IPS DF 19.7 (cell line): ENCODE measurements at places on chromosomes 2 and 18.

DNA sequence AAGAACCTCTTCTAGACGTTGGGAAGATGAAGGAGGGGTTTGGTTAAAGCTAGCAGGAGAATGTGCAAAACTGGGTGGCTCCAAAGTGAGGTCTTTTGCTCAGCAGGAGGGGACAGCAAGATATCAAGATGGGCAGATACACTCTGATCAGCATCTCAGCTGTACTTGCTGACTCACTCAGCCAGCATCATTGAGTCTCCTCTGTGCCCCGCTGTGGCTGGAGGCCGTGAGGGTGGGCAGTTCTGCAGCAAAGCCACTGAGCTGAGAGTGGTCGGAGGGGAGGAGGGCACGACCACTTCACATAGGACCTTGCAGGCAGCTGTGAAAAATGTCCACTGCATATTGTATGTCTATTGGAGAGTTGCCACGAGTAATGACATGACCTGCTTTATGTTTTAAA, 152.0 kb downstream of the CAPN13 start:
- DNase-seq = no peak

DNA sequence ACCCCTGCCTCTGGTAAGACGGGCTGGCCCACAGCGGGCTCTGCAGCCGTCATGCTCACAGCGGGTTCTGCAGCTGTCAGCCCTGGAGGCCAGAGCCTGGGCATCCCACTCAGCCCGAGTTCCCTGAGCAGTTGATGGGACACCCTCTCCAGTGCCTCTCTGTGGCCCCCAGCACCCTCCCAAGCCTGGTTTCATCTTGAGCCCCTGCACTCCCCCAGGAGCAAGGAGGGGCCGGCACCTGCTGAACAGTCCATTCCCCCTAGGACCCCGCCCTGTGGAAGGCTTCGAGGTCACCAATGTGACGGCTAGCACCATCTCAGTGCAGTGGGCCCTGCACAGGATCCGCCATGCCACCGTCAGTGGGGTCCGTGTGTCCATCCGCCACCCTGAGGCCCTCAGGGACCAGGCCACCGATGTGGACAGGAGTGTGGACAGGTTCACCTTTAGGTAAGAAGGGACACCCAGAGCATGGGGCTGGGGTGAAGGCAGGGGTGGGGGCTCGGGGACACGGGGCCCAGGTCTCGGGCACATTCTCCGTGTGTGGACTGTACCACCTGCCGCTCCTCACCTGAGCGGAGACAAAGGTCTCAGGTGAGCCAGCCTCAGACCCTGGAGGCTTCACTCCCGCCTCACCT, 34.5 kb downstream of the MTERF4 start:
- DNase-seq = no peak

GRCh38 chr2:65032019-65032975, 23.9 kb upstream of the CEP68 start:
- DNase-seq = no peak

DNA sequence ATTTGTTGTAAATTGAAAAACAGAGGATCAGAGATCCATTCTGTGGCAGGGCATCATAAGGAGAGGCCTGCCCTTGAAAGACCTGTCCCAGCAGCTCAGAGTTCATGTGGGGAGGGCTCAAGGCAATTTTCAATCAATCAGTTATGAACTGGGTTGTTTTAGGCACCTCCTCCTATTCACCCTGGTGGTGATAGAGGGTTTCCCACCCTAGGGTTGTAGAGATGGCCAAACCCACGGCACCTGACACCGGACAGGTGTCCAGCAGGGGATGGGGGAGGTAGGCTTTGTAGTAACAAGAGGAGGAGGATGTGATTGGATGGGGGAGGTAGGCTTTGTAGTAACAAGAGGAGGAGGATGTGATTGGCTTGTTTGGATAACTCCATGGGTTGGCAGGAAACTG, 205.7 kb downstream of the SOCS6 start:
- no peak for DNase-seq

GRCh38 chr2:3450385-3451010, 68.8 kb downstream of the ADI1 start:
- no peak for DNase-seq

- DNase-seq = no peak
These were observed 236.5 kb upstream of the NT5C1B start for GRCh38 chr2:18825838-18826237.

DNA sequence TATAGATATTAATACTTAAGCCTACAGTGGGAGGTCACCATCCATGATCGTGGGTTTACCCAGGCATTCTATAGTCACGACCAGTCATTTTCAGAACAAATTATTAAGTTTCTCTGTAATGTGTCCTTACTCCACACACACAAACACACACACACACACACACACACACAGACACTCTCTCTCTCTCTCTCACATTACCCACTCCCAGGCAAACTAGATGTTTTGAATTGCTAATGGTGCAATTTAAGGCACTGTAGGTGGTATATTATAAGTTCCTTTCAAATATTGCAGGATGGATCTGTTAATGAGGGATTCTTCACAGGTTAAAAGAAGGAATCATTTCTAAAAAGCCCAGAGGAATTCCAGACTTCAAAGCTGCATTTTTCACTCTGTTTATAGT, 657.8 kb downstream of the MBD2 start:
- DNase-seq = peak; percentile 40

DNA sequence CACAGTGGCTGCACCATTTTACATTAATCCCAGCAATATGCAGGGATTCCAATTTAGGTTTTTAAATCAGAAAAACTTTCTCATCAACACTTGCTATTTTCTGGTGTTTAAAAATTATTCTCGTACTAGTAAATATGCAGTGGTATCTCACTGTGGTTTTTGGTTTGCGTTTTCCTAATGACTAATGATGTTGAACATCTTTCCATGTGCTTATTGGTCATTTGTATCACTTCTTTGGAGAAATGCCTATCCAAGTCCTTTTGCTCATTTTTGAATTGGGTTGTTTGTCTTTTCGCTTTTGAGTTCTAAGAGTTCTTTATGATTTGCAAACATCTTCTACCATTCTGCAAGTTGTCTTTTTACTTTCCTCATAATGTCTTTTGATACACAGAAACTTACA, 62.1 kb upstream of the TCF7L1 start:
- DNase-seq = no peak

DNA sequence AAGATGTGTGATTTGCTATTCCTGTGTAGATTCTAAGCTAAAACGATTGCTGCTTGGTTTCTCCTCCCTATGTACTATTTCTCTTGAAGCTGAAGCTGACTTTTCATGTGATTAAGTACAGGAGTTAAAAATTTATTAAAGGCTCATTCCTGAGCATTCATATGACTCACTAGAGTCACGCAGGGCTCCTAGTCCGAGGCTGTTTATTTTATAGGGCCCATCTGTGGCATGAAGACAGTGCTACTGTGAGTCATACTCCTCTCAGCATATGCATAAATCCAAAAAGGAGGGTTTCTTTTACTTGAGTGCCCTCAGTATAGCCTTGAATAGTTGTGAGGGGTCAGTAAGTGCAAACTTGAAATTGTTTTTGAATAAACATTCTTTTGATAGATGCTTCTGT, 378.8 kb downstream of the PTPRM start:
- DNase-seq = no peak

DNA sequence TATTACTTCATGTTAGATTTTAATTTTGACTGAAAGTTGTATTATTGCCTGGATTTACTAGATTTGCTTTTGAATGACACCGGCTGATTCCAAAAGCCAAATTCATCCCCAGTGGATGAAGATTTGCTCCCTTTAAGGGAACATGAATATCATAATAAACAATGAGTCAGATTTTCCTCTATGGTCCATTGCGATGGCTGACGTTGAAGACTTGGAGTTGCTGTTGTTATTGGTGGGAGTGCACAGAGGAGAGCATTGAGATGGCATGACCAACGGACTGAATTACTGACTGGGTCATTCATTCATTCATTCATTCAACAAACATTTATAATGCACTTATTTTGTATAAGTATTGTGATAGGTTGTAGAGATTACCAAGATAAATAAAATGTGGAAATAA, 33.4 kb upstream of the LYPD1 start:
- no peak for DNase-seq

DNA sequence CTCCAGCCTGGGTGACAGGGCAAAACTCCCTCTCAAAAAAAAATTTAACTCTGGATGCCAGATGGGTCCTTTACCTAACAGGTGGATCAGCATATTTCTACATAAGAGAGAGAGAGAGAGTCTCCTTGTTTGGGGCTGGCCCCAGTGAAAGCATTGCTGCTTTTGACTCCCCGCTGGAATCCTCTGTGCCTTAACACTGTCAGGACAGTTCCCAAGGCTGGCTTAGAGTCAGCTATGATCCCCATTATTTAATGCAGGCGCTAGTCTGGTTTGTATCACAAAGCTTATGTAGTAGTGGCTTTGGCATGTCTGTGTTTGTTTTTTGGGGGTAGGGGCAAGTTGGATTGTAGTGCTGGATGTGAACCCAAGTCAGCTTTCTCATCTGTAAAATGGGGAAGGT, 9.4 kb downstream of the INPP4A start:
- no peak for DNase-seq

DNA sequence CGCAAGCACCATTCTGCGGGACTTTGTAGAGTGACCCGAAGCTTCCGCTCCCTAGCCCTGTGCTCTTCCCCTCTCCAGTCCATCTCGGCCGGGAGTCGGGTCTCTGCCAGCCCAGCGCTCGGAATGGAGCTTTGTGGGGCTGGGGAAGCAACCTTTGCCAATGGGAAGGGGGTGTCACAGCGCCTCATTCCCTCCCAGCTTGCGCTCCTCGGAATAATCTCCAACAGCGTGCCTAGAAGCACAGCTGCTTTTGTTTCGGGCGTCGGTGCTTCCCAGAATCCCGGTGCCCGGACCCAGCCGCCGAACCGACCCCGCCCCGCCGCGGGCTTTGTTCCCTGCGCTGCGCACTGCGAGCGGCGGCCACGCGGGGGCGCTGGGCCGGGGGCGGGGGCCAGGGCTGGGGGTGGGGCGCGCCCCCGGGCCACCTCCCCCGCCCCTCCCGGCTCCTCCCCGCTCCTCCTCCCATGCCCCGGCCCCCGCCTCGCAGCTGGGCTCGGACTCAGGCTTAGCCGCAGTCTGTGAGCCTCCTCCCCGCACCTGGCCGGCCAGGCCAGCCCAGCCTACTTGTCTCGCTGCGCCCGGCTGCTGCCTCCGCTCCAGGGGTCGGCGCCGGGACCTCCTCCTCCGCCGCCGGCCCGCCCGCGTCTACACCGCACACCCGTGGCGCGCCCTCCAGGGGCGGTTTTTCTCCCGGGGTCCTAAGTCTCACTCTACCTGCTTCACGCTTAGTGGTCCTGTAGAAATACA, 77.7 kb upstream of the SMAD2 start:
- no peak for DNase-seq

GRCh38 chr2:161199912-161200701, 39.9 kb downstream of the TANK start:
- DNase-seq = no peak

DNA sequence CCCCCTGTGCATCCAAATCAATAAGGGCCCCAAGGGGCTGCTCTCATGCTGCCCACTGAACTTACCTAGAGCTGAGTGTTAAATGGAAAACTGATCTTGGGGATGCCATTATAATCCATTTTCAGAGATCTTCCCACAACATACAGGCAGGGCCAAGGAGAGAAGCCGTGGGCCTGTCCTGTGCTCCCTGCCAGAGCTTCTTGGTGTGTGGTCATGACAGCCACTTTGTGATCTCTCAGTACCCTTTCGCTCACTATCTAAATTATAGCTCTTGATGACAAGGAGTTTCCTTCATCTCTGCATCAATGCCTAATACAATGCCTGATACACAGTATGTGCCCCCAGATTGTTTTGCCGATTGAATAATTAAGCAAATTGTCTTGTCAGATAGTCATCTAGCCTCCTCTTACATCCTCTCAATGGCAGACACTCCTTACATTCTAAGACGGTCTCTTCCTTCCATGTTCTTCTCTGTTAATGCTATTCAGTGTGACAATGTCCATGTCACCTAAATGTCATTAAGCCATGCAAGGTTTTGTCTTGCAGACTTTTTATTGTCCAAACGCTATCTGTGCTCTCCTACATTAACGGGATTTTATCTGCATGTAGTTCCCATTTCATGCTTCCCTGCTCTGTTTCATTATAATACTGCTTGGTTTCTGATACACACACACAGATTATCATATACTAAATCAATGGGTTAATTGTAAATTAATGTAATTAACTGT, 5.9 kb downstream of the CSRNP3 start:
- DNase-seq = no peak

GRCh38 chr2:180739070-180739469, 241.3 kb upstream of the UBE2E3 start:
- DNase-seq = no peak

DNA sequence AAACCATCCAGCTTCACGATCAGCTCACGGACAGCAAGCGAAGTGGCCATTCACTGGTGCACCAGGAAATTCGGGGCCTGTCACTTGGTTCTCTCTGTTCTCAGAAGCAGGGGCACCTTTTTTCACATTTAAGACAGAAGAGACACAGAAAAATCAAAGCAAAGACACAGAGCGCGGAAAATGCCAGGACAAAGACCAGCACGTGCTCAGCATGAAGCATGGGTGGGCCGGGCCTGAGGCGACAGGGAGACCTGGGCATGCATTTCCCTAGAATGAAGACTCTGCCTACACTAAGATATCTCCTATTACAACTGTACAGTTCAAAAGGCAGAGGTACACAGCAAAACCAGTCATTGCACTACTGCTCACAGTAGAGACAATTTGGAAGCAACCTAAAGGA, 117.4 kb upstream of the ID2 start:
- no peak for DNase-seq

DNA sequence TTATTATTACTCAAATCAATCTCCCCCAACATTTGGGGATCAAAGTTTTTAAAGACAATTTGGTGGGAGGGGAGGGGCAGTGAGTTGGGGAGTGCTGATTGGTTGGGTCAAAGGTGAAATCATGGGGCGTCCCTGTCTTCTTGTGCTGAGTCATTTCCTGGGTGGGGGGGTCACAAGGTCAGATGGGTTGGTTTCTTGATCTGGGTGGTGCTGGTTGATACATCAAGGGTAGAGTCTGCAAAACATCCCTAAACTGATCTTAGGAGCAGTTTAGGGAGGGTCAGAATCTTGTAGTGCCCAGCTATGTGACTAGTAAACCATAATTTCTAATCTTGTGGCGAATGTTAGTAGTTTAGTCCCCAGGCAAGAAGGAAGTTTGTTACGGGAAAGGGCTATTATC, 67.4 kb downstream of the MOGAT1 start:
- DNase-seq = no peak
